ENCODE measurements at places on chromosomes 5 and 9.

- no peak for DNase-seq
These were observed 56.6 kb upstream of the MOCS2 start for GRCh38 chr5:53166183-53166495.

DNA sequence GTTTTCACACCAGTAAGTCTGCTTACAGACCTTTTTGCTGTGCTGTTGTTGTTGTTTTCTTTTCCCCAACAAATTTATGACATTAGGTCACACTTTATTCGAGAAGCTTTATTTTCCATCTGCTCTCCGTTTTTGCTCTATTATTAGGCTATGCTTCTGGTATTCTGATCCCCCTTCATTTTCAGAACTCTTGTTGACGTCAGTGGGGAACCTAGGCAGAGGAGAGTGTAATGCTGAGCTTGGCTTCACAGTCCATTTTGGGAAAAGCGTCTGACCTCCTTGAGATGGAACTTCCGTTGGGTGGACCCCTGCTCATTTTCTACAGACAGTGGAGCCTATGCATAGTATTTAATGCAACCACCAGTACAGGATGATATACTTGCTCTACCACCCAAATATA, 387.9 kb upstream of the MEF2C start:
- no peak for DNase-seq

GRCh38 chr5:116145416-116145815, 60.6 kb downstream of the COMMD10 start:
- DNase-seq, result no peak

GRCh38 chr9:21688108-21689102, 114.0 kb upstream of the MTAP start:
- no peak for DNase-seq

DNA sequence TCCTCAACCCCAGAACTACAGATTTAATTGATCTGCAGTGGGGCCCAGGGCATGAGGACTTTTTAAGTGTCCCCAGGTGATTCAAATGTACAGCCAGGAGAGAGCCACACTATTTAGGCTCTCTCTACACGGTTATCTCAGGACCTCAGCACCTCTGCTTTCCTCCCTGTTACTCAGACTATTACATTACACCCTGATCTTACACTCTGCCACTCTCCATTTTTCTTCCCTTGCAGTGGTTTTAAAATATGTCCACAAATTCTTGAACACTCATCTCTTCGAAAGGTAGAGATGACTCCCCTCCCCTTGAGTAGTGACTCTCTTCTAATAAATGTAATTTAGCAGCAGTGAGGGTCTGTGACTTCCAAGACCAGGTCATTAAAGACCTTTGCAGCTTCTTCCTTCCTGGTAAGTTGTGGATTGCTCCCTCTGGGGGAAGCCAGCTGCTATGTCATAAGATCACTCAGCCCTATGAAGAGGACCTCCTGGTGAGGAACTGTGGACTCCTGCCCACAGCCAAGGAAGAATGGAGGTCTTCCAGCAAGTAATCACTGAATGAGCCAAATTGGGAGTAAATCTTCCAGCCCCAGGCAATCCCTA, 87.5 kb upstream of the SSBP2 start:
- no peak for DNase-seq

- DNase-seq, result no peak
These were observed 17.9 kb downstream of the SLCO4C1 start for GRCh38 chr5:102278231-102278630.

GRCh38 chr9:120970244-120970643, 43.6 kb upstream of the TRAF1 start:
- DNase-seq, result no peak

- DNase-seq, result no peak
These were observed 111.5 kb upstream of the FSTL4 start for GRCh38 chr5:133723651-133724366.

- no peak for DNase-seq
These were observed 531.1 kb downstream of the CETN3 start for GRCh38 chr5:89878140-89879132.

GRCh38 chr9:35136866-35137265, 21.2 kb upstream of the ATOSB start:
- DNase-seq, result no peak

DNA sequence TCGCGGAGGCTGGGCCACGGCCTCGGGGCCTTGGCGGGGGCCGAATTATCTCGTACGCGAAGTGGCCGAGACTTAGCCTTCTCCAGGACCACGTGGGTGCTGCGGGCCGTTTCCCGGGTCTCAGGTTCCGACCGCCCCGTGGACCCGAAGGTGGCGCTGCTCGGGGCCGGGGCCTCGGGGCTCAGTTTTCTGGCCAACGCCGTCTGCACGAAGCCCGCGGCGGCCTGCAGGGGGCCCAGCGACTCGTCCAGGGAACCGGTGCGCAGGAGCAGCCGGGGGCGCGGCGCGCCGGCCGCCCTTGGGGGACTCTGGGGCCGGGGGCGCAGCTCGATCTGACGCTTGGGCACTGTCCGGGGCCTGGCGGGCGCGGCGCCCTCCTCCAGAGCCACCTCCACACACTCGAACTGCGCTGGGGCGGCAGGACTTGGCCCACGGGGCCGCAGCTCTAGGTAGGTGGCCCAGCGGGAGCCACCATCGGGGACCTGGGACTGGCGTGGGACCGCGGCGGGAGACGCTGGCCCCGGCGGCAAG, 716 bp downstream of the PROB1 start:
- DNase-seq, result peak; percentile 55

DNA sequence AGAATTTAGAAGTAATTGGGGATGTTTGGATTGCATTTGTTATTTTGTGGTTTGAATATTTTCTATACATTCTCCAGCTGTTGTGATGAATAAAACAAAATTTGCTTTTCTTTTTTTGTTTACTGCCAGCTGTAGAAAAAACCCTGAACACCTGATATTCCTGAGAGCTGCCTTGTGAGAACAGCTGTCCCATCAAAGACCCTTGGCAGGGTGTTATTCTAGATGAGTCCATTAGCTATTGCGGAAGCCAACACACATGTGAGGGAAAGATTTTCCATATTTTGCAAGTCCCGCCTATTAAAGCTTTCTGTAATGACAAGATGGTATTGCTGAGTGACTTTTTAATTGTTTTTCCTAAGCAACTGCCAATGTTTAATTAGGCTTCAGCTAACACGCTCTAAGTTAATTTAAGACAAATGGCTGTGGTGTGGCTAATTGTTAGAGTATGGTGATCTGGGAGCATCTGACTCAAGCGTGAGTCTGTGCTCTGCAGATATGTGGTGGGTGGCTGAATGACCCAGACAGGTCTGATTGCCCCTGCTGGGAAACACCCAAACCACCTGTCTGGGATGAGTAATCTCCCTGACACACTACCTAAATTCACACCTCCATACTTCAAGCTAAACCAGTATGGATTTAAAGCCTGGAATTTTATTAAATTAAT, 86.5 kb upstream of the PRLR start:
- no peak for DNase-seq

- DNase-seq, result no peak
These were observed 34.1 kb downstream of the ZNF483 start for GRCh38 chr9:111559000-111559610.

- DNase-seq, result no peak
These were observed 138.5 kb upstream of the ERCC6L2 start for GRCh38 chr9:95736891-95737522.

DNA sequence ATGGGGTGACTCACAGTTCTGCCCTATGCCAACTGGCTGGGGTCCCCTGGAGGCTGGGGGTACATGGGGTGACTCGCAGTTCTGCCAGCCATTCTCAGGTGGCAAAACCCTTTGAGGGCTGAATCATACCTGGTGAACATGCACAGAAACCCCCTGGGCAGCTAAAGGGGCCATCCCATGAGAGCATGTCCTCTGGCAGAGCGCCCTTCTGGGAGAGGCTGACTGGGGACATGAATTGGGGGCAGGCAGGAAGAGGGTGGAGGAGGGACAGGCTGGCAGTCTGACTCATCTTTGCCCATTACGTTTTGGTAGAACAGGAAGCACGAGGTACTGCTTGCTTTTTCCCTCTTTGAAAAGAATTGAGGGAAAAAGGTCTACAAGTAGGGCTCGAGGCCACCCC, 16.7 kb downstream of the TRAF1 start:
- peak; percentile 57 for DNase-seq

DNA sequence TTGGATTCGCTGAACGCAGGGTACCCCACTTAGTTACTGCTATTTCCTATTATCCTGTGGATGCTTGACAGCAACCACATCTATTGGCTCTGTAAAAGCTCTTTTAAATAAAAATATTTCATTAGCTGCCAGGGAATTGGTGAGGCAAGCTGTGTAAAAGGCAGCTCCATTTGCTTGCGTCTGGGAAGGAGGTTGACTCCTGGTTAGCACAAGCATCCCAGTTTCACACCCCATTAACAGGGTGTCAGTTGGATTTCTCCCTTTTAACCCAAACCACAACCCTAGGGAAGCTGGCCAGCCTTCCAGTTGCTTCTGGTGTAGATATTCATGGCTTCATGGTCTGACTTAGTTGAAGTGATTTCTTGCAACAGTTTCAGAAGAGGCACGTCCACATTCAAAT, 151.0 kb downstream of the GPBP1 start:
- DNase-seq, result no peak

DNA sequence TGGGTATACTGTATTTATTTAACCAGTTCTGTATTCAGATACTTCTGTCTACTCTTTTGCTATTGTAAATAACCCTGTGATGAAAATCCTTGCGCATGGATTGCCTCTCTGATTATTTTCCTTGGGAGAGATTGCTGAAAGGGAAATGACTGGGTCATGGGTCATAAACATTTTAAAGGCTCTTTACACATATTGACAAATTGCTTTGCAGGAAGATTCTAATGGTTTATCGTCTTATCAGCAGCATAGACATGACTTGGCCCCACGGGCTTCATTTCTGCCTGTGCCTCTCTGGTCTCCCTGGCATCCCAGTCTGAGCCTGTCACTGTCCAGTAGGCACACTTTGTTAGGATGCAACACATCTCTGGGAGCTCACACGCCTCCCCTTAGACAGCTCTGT, 52.3 kb downstream of the RGS3 start:
- no peak for DNase-seq

GRCh38 chr5:149360272-149360671, 2.4 kb downstream of the PCYOX1L start:
- no peak for DNase-seq

GRCh38 chr5:154829589-154830218, 20.7 kb downstream of the FAXDC2 start:
- peak; percentile 3 for DNase-seq

GRCh38 chr9:88534456-88535225, at the start of gene NXNL2:
Gene NXNL2, plus strand, starts transcription at chr9:88535178. Its CDS starts 257 bp downstream, at chr9:88535435.
- no peak for DNase-seq

- DNase-seq, result peak; percentile 39
These were observed 35.9 kb downstream of the TGFBR1 start for GRCh38 chr9:99140685-99141314.

GRCh38 chr5:116922532-116922931, 347.9 kb upstream of the SEMA6A start:
- no peak for DNase-seq

DNA sequence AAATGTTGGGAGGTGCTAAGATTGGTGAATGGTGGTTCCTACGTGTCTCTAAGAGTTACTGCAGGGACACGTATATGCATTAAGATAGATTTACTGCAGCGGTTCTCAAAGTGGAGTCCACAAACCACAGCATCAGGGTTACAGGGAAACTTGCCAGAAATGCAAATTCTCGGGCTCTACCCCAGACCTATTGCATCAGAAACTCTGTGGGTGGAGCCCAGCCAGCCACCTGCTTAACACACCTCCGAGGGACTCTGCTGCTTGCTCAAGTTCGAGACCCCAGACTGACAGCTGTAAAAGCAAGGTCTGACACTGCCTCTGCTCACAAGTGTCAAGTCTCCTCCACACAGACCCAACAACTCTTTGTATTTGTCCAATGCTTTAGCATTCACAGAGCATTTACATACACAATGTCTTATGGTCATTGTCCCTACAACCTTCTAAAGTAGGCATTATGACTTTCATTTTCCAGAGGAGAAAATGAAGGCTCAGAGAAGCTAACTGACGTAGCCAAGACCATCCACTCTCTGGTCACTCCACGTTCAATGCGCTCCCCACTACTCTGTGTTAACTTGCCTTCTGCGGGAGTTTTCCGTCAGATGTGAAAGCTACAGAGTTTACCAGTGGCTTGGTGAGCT, 48.8 kb downstream of the HSD17B3 start:
- no peak for DNase-seq

DNA sequence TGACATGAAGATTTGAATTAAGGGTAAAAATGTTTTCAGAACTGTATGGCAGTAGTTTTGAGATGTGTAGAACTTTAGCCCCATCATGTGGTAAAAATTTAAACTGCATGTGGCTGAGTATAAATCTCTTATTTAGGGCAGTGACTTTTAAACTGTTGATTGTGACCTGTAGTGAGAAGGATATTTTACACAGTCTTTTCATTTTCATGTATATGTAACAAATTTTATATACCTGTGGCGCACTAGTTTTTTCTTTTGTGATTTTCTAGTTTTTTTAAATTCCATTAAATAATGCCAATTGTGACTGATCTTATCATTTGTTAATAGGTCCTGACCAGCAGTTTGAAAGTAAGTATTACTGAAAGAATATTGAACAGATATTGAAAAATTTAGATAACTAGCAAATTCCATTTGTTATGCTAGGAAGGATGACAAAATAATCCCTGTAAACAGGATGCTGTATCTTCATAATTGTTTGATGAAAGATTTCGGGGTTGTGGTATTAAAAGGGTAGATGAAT, 47.2 kb downstream of the GPBP1 start:
- peak; percentile 49 for DNase-seq

DNA sequence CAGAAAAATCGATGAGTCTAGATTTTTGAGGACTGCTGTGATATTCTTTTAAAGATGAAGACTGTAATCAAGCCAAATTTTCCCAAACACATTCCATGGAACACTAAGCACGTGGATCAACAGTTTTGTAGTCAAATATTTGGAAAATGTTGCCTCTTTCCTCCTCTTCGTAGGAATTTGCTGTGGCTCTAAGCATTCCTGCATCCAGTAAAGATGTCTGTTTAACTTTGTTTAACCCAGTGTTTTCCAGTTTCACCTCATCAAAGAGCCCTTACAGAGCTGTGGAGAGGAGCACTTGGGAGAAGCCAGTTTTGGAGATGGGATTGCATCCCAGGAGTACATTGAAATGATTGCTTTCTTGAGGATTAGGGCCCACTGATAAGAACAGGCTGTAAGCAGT, 58.9 kb downstream of the INSYN2B start:
- DNase-seq, result no peak

GRCh38 chr9:95076696-95077052, 240.8 kb downstream of the FANCC start:
- DNase-seq, result no peak

GRCh38 chr5:83568186-83568585, 96.6 kb downstream of the VCAN start:
- no peak for DNase-seq

GRCh38 chr9:95102001-95102433, 215.5 kb downstream of the FANCC start:
- no peak for DNase-seq

GRCh38 chr5:53331463-53331862, 149.0 kb upstream of the FST start:
- DNase-seq, result no peak

GRCh38 chr9:135502873-135503321, 2.4 kb downstream of the MRPS2 start:
- no peak for DNase-seq

DNA sequence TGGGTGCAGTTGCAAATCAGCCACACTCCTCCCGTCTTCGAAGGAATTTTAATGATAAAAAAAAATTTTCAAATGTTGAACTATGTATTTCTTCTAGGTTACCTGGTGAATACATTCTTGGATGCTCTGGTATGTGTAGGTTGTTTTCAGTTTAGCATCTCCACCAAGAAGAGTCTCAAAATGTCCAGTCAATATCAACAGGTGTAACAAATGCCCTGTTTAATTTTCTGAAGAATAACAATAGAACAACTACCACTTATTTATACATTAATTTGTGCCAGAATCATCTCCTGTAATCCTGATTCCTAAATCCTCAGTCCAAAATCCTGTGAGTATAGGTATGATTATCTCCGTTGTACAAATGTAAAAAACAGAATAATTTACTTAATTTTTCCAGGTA, 67.8 kb downstream of the EBF1 start:
- DNase-seq, result no peak
